ENCODE measurements at places on chromosomes 6 and 20.

- DNase-seq, result no peak
Measured at GRCh38 chr6:15480525-15480924, 182.3 kb downstream of the DTNBP1 start.

DNA sequence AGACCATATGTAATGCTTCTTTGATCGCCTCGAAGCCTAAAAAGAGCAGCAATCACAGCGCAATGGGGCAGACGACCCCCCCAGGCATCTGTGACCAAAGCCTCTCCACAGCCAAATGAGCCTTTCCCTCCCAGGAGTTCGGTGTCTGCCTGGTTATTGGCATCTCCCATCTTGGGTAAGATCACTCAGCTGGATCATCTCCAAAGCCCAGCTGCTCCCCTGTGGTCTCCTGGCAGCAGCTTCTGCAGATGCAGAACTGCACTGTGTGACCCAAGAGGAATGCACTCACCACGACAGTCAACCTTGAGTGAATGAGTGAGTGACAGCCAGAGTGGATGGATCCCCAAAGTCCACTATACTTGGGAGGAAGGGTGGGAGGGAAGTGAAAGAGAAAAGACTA, 44.8 kb upstream of the IYD start:
- DNase-seq, result no peak

- DNase-seq, result no peak
Measured at GRCh38 chr6:100626721-100627120, 162.0 kb upstream of the SIM1 start.

GRCh38 chr6:23016696-23017095, 447.3 kb downstream of the HDGFL1 start:
- DNase-seq, result no peak

DNA sequence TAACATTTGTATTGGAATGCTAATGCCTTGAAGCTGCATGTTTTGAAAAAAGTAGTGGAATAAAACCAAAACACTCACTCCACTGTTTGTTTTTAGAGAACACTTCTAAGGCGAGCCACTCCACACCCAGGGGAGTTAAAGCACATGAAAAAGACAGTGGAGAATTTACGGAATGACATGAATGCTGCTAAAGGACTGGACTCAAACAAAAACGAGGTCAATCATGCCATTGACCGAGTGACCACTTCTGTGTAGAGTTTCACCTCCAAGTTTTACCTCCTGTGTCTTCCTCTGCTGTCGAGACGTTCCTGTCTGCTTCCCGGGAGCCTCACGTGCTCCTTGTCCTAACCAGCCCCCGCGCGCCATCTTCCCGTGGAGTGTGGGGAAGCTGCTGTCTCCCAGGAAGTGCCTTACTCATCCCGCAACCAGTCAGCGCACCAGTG, 127.8 kb downstream of the LRRC1 start:
- DNase-seq, result no peak

GRCh38 chr20:25484911-25485511, 77.5 kb downstream of the GINS1 start:
- no peak for DNase-seq

- no peak for DNase-seq
Measured at GRCh38 chr20:4130404-4131189, 115.2 kb upstream of the RNF24 start.

GRCh38 chr6:24854077-24854666, 55.5 kb upstream of the ARMH2 start:
- DNase-seq, result no peak

DNA sequence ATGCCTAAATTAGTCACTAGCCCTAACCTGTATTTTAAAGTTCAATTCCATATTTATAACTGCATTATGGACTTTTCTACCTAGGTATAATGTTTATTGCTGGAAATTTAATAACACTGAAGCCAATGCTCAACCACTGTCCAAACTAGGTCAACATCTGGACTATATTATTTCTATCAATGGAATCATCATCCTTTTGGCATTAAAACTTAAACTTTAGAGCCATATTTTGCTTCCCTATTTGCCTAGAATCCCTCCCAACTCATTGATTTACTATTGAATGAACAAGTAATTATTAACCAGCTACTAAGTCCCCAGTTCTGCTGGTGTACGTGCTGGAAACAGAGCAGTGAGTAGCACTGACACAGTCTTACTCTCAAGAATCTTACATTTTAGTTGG, 291.7 kb upstream of the SPTLC3 start:
- no peak for DNase-seq

- no peak for DNase-seq
Measured at GRCh38 chr20:48649868-48650267, 177.9 kb downstream of the PREX1 start.

DNA sequence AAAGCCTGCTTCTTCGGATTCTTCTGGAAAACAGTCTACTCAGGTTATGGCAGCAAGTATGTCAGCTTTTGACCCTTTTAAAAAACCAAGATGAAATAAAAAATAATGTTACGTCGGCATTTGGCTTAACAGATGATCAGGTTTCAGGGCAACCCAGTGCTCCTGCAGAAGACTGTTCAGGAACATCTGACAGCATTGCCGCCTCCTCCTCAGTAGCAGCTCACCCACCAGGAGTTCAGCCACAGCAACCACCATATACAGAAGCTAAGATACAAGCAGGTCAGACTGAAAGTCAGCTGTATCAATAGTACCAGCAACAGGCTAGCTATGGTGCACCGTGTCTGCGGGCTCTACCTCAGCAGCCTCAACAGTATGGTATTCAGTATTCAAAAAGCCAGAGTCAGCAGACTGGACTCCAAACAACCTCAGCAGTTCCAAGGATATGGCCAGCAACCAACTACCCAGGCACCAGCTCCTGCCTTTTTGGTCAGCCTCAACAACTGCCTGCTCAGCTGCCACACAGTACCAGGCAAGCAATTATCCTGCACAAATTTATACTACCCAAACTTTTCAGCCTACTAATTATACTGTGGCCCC, 51.9 kb downstream of the BTBD9 start:
- DNase-seq, result no peak

DNA sequence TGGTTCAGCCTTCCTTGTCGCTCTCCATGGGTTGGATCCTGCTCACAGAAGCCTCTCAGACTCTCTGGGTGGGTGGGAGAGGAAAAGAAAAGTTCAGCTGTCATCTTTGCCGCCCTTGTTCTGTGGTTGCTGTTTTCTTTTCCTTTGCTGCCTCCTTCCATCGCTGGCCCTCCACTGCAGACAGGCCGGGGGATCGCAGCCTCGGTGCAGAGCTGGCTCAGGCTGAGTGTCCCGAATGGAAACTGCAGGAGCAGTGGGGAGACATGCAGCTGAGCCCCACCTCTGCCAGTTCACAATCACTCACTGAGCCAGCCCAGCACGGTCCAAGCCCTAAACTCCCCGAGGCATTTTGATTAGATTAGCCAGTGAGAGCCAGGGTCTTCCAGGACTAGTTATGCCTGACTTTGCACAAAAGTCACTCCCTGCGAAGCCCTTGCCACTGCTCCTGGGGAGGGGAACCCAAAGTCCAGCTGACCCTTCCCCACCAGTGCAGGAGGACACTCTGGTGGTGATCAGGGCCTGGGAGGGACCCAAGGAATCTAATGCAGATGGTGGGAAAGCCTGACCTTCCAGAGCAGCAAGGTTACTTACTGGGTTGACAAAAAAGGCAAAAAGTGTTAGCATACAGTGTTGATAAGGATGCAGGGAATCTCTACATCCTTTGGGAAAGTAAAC, 14.0 kb downstream of the NRN1 start:
- DNase-seq, result no peak

DNA sequence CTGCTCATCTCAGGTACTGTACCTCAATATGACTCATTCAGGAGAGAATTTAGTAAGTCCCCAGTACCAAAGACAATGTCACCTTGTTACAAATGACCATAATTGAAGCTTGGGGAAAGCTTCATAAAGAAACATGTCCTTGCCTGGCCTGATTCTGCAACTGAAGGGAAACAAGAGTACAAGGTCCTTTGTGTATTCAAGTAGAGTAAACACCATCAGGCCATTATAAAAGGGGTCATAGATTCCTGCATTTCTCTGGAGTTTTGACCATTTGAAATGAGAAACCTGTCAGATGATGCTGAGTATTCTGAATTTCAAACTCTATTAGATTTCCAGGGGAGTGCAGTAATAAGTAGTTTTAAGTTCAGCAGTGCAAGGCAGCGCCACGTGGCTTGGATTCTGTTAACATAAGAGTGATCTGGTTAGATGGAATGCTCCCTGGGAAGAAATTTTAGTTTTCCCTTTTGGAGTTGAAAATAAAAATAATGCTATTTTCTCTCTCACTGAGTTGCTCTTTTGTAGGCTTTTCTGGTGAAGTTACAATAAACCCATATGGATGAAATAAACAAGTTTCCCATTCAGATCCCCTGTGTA, 1054.3 kb downstream of the EPHA7 start:
- DNase-seq, result no peak

DNA sequence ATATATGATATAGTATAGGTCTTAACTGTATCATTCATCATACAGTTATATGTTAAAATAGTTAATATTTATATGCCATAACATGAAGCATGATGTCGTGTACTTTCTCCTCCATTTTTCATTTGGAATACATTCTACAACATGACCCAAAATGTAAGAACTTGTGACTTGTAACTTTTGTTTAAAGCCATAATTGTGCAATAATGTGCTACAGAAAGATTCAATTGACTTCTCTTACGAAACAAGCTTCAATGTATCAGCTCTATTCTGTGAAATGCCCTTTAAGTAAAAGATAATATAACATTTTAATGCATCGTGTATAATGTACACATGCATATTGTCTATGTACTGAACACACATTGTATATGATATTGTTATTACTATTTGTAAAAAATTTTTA, 76.7 kb upstream of the FABP7 start:
- DNase-seq, result no peak

GRCh38 chr20:37102571-37102970, 6.8 kb upstream of the RBL1 start:
- DNase-seq, result no peak

- peak; percentile 16 for DNase-seq
Measured at GRCh38 chr20:12965870-12966251, 42.9 kb upstream of the SPTLC3 start.

DNA sequence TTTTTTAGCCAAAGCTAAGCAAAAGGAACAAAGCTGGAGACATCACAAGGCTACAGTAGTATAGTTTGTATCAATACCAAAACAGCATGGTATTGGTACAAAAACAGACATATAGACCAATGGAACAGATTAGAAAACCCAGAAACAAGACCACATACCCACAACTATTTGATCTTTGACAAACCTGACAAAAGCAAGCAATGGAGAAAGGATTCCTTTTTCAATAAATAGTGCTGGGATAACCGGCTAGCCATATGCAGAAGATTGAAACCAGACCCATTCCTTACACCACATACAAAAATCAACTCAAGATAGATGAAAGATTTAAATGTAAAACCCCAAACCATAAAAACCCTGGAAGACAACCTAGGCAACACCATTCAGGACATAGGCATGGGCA, 5.0 kb downstream of the RFPL4B start:
- no peak for DNase-seq

GRCh38 chr20:34927736-34928135, 27.9 kb downstream of the GSS start:
- DNase-seq, result no peak

GRCh38 chr6:21593412-21593926, at the start of gene SOX4:
Gene SOX4 (plus strand): TSS chr6:21593751. CDS start chr6:21594535, 784 bp downstream.
- peak; percentile 91 for DNase-seq

DNA sequence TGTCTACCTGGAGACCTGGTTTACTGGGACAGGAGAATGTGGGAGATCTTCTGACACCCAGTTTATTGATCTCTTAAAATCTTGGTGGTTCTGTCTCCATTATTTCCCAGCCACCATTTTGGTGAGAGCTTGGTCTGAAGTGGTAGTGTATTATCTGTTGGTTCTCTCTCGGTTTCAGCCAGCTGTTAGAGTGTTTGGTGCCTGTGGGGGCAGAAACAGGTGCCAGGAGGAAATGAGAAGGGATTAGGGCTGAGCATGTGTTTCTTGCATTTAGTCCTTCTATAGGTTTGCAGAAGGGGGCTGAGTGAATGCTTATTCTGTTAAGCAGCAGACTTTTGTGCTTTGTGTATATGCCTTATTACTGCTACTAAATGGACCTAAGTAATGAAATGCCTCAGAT, 9.6 kb downstream of the JARID2 start:
- no peak for DNase-seq

- DNase-seq, result no peak
Measured at GRCh38 chr6:113846577-113846976, 10.6 kb upstream of the MARCKS start.

- peak; percentile 45 for DNase-seq
Measured at GRCh38 chr20:47576516-47577033, 74.9 kb downstream of the NCOA3 start.

- no peak for DNase-seq
Measured at GRCh38 chr20:6094063-6094462, 28.8 kb downstream of the FERMT1 start.

DNA sequence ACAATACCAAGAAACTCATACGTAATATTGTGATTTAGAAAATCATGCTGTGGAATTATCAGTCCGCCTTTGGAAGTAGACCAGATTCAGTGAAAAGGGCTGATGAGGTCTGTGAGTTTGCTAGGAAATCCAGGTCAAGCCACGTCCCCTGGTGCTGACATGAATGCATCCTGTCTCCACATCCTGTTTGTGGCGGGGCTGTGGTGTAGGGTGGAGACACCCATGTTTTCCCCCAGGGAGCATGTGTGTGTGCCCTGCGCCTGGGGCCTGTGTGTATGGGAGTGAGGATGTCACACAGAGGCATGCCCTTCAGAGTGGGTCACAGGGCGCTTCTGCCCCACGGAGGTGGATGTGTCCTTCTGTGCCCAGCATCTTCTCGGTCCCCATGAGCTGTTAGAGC, 109.1 kb downstream of the SASH1 start:
- no peak for DNase-seq

DNA sequence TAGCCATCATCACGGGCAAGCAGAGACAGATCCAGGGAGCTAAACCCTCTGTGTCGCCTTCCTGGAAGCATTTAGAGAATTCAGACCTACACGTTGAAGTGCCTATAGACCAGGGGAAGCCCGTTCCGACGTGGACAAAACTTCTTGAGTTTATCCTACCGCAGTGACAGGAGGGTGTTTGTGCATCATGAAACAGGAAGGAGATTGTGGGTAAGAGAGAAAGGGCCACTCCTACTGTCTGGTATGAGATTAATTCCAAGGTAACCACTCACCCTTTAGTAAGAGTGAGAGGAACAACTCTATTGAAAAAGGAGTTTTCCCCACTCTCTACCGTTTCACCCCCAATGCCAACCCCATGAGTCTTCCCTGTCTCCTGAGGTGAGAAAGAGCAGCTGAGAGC, 133.7 kb downstream of the TFAP2C start:
- DNase-seq, result no peak

DNA sequence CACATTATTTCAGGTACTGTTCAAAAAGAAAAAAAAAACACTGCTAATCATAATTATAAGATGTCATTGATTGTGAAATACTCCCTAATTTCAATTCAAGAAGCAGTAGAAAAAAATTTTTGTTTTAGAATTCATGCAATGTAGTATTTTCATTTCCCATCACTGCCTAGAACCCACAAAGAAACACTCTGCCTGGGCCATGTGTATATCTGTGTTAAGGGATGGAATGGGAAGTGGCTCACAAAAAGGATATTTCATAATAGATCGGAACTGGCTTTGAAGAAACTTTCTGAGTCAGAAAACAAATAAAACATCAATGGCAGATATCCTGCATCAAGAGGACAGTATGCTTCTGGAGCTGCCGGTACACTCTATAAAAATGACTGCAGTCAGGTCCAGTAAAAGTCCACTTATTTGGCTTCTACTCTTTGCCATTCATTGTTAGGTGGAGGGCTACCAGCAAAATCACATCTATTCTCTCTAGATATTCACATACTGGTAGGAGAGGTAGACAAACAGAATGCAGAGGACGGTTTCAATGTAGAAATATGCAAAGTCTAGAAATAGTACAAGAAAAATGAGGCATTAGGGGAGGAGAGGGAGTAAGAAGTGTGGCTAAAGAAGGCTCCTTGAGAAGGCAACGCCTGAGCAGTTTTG, 135.0 kb upstream of the TNFAIP3 start:
- no peak for DNase-seq

Measured in putamen (tissue), 1 donor.